ENCODE measurements at places on chromosomes 2 and 18.

GRCh38 chr2:25026008-25026530 is 15.8 kb upstream of the EFR3B start:
- DNase-seq = no peak

GRCh38 chr18:46565256-46565655 is 91.8 kb downstream of the LOXHD1 start:
- no peak for DNase-seq

- peak; percentile 14 for DNase-seq
Measured at GRCh38 chr2:65574993-65575392, 142.6 kb upstream of the SPRED2 start.

GRCh38 chr18:23838801-23839366 is 149.6 kb downstream of the LAMA3 start:
- no peak for DNase-seq

DNA sequence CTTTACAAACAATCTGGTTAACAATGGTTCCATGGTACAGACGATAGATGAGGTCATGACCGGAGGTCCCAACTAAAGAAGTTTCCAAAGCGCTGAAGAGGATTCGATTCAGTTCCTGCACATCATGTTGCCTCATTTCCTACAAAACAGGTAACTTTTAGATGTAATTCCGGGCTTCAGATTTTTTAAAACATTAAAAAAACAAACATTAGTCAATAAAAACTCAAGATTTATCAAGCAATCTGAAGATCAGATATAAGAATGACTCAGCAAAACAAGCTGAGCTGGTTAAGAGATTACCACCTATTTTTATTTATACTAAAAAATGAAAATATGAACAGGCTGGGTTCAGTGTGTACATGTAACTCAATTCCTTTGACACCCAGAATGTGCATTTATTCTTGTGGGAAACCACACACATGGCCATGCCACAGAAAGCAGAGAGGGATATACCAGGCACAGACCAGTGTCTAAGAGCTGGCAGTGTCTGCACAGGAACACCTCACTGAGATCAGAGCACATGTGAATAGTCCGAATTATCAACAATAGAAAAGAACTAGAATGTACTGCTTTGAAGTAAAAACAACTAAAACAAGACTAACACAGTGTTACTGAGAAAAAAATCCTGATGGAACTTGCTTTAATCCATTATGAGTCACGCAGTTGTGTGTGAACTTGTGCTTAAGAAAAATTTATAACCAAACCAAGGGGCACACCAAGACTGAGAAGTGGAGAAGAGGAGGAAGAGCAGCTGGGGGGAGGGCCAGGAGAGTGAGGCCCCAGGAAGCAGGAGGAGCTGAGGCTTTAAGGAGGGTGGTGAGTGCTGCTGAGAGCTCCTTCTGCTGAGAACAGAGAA is 9.5 kb downstream of the USP40 start:
- DNase-seq = no peak

GRCh38 chr2:42568401-42569115 is at the start of gene MTA3:
Gene MTA3 (plus strand): TSS chr2:42568632. CDS start chr2:42568746, 114 bp downstream.
- DNase-seq = peak; percentile 30

GRCh38 chr2:58688813-58689212 is 447.7 kb upstream of the FANCL start:
- DNase-seq = no peak

DNA sequence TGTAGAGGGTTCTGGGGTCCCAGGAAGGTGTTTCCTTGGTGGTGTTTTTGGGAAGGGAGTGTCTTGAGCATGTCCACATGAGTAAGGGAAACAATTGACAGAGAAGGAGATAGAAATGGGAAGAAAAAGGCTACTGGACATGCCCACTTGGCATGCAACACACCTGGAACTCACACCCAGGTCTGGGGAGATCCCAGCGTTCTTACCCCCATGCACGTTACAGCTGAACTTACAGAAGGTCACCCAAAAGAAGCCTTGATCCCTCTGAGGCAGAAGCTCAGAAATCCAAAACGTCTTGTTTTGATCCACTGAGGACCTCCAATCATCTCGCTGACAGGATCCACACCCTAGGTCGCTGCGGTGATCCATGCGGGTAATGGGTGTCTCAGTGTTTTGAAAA is 142.0 kb downstream of the ZNF516 start:
- no peak for DNase-seq

- DNase-seq = no peak
Measured at GRCh38 chr2:169388161-169388560, 25.8 kb upstream of the LRP2 start.

DNA sequence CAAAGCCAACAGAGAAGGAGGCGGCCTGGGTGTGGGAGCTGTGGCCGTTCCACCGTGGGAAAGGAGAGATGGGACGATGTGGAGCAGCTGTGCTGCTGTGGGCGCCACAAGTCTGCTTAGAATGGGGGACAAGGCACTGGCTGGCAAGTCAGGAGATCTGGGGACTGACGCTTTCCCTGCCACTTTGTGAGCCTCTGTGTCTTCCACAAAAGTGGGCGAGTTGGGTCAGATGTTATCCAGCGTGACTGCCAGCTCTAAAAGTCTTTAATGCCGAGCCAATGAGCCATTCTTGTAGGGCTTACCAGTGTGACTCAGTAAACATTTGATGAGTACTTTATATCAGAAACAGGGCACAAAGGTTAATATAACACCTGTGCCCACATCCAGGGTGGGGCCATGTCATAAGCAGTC is 113.6 kb upstream of the MGAT5 start:
- no peak for DNase-seq

DNA sequence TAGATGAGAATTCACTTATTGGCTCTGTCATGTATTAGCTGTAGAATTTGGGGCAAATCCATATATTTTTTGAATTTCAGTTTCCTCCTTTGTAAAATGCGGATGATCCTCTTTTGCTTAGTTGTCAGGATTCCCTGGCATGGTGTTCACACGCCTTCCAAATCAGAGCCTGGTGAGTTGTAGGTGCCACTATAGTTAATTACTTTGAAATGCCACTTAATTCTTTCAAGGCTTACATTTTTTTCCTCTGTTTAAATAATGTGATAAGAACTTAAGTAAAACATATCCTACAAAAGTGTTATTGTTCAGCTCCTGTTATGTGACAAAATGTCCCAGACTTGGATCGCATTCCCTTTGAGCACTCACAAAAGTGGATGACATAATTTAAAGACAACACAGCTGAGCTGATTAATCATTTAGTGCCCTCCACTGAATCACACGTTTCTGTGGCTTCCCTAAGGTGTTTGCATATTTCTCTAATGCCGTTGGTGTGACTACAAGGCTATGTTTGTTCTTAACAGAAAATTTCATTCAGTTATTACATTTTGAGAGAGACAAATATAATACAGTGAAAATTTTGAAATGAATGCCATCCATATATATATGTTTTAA is 471.2 kb upstream of the CHST9 start:
- DNase-seq = no peak

DNA sequence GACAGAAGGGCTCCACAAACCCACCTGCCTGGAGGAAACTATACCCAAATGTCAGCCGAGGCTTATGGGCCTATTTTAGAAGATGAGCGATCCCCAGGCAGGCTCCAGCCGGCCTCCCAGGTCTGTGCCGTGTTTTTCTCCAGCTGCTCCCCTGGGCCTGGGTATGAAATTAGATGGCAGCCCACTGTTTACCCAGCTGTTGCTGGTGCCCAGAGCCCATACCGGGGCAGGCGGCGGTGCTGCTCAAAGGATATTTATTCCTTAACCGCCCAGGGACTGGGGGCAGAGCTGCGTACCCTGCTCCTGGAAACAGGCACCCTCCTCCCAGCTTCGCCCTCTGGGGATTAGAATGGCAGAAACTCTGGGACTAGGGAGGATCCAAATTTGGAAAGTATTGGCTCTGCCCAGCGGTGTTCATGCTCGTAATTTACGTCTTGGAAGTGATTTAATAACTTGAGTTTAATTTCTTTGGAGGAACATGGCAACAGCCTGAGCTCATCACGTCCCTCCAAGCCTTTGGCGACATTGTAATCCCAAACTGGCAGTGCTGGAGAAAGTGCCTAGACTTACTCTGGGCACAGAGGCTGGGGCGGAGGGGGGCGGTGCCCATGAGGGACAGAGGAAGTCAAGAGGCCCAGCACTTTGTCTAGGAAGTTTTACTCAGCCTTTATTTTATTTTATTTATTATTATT is 199.2 kb downstream of the KLHL29 start:
- no peak for DNase-seq

DNA sequence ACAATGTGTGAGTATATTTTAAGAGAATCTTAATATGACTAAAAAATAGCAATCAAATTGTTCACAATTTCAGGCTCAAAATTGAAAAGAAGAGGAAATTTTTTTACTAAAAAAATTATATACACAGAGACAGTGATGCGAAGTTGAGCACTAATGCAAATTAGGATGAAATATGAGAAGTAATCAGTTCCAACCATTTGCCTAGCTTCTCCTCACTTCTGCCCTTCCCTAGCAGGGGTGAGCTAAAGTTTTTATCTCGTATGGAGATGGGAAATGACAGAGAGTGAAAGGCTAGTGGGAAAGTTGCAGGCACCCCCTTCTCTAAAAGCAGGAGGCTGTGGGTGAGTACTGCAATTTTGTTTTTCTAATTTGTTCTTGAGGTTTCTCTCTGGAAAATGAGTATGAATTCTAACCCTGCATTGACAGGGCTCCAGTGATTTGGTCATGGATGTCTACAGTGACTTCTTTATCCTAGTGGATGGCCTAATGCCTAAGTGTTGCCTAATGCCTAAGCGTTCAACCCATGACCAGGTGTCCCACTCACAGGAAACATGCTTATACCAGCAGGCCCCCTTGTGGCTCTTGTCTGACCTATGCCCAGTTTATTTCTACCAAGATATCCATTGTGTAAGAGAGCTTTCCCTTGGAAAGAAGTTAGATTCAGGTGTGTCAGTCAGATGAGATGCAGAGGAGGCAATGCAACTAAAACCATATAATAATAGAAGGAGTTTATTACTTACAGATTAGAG is 78.0 kb upstream of the HNMT start:
- DNase-seq = no peak

DNA sequence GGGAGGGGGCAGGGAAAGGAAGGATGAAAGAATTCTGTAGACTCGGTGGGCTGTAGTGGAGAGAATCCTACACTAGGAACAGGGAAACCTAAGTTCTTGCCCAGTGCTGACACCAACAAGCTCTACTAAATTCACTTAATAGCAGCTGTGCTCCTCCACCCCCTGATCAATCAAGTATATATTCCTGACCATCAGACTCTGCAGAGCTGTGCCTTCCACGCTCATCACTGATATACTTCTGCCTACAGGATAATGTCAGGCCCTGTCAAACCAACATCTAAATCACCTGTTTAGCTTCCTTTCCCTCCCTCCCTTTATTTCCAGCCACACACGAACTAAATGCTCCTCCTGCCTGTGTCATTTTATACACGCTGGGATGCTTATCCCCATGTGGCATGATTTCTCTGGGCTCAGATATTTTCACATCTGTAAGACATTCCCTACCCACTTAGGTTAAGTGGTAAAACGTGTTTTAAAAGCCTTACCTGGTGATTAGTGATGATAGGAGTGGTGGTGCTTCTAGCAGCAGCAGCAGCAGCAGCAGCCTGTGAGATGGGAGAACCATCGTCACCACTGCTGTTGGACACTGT is 301.9 kb downstream of the LRRTM1 start:
- DNase-seq = no peak

DNA sequence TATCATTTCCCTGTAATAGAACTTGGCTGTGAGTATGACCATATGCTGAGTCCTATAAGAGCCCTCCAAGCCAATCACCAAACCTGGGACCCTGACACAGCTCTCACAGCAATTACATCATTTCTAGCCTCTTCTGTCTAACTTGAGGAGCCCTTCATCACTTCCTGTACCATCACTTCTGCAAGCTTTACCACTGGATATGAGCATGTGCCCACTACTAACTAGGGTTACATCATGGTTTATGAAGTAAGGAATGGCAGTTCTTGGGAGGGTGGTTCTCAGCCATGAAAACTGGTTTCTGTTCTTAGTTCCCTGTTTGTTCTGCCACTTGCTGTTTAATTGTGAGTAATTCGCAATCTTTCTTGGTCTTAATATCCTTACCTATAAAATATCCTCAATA is 31.0 kb upstream of the EPB41L3 start:
- DNase-seq = no peak

DNA sequence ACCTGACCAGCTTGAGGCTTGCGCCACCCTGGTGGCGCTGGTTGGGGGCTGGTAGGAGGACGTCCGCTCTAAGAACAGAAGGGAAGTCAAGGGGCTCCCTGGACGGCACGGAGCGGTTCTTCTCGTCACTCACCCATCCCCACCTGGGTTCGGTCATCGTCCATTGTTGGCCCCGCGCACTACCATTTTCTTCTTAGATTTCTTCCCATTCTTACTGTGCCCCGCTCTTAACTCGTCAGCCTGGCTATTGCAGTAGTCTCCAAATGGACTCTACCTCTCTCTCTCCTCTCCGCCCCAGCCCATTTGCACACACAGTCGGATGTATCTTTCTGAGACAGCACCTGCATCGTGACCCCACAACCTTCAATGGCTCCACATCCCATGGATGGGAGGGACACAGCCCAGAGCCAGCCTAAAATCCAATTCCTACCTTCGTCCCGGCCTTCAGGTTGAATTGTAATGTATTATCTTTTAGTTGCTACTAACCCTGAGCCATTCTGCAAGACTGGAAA is 814 bp upstream of the RAB1A start:
- DNase-seq = no peak

- no peak for DNase-seq
Measured at GRCh38 chr2:3201281-3201680, 176.3 kb downstream of the EIPR1 start.

DNA sequence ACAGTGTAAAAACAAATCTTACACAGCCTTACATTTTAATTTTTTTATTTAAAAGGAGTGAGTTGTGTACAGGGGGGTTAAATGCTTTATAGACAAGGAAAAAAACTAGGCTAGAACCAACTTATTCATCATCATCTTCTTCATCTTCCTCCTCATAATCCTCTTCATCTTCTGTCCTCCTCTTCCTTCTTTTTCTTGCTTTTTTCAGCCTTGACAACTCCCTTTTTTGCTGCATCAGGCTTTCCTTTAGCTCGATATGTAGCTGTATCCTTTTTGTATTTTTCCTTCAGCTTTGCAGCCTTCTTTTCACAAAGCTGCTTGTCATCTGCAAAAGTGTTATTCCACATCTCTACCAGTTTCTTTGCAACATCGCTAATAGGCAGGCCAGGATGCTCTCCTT is 113.6 kb upstream of the SP5 start:
- DNase-seq = no peak

DNA sequence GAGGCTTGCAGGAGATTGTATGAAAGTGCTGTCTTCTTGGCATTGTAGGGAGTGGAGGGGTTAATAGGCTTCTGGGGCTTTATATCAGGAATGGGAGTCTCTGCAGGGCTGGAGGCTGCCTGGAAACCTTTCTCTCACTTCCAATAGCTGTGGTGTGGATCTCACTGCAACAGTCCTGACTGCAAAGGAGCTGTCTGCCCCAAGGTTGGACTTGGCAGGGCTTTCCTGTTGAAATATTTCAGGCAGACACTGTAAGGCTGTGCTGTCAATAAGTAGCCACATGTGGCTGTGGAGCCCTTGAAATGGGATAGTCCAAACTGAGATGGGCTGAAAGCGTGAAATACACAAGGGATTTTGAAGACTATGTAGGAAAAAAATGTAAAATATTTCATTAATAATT is 399.1 kb upstream of the SPRED2 start:
- no peak for DNase-seq
